ENCODE measurements at places on chromosomes 13 and 19.

GRCh38 chr13:76798037-76798436, 88.2 kb downstream of the KCTD12 start:
- no peak for DNase-seq

DNA sequence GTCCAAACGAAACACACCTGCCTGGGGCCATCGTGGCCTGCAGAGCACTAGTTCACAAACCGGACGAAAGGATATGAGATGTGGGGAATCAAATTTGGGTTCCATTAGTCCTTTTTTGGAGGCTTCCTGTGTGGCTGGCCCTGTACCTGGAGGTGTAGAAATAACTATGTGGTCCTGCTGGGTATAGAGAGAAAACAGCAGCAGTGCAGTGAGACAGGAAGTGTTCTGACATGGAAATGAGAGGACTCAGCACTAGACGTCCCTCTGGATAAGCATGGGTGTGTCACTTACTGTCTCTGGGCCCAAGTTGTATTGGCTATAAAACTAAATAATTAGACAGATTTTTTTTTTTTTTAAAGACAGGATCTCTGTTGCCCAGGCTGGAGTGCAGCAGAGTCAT, 12.3 kb downstream of the KDELR1 start:
- no peak for DNase-seq

- DNase-seq, result no peak
Observed at GRCh38 chr13:38210928-38211596, 138.6 kb upstream of the UFM1 start.

- no peak for DNase-seq
Observed at GRCh38 chr13:73967397-73968165, 166.6 kb downstream of the KLF12 start.

- DNase-seq, result no peak
Observed at GRCh38 chr13:25973085-25973484, 78.7 kb downstream of the SHISA2 start.

DNA sequence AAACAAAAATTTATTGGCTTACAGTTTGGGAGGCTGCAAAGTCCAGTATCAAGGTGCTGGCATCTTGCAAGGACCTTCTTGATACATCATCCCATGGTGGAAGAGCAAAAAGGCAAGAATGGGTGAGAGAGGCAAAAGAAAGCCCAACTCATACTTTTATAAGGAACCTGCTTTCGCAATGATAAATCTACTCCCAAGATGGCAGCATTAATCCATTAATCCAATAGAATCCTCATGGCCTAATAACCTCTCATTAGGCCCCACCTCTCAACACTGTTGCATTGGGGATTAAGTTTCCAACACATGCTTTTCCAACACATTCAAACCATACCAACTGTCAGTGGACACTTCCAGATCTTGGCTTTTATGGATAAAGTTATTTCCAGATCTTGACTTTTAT, 48.7 kb upstream of the ZNF507 start:
- no peak for DNase-seq

GRCh38 chr19:3949997-3950859, 17.4 kb downstream of the NMRK2 start:
- no peak for DNase-seq

DNA sequence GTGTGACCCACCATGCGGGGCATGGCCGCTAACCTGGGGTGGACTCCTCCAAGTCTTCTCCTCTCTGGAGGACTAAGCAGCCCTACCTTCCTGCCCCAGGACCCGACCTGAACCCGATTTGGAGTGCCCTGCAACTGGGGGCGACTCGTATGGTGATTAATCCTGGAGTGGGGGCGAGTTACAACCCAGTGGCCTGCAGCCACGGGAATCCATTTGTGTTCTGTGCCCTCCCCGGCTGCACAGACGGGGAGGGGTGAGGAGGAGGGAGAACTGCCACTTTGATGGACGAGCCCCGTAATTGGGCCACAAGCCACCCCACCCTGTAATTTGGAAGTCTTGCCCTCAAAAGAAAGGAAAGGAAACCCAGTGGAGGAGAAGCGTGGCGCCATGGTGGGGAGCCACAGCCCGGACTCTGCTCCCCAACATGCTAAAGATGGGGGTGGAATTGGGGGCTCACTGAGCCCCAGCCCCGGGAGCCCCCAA, 18.0 kb downstream of the PRR36 start:
- DNase-seq, result no peak

GRCh38 chr13:73082895-73083294, 24.1 kb downstream of the KLF5 start:
- DNase-seq, result no peak
